Hematopoietic multipotent progenitor cell treated with erythropoietin and hydrocortisone succinate and interleukin-3 and kit ligand, for 6 days (in vitro differentiated cells): ENCODE measurements at places on chromosomes 4 and X.

DNA sequence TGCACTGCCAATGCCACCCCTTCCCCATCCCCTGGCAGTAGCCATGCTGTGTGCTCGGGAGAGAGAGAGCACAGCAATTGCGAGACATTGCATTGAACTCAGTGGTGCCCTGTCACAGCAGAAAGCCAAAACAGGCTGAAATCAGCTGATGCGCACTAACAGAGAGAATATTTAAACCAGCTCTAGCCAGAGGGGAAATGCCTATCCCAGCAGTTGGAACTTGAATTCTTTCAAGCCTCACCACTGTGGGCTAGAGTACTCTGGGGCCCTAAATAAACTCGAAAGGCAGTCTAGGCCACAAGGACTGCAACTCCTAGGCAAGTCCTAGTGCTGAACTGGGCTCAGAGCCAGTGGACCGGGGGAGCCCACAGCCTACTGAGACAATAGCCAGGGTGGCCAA lies 17.7 kb upstream of the RP2 start:
- no peak for DNase-seq

GRCh38 chr4:133147286-133147821 lies 1.7 kb upstream of the PCDH10 start:
- DNase-seq: no peak

DNA sequence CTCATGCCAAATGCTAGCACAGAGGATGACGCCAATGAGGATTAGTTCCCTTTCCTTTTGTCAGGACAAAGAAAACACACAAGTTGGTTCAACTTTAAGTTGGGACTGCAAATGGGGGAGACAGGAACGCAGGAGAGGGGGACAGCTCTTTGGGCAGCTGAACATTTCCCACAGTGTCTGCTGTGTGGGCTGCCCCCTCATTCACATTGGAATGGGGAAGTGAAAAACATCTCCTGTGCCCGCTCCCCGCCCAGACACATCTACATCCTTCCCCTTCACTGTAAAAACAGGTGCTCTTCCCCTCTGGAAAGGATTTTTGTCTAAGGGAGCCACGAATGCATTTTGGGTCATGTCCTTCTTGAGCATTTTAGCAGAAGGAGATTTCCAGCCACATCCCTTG lies 44.5 kb upstream of the TBC1D9 start:
- DNase-seq: no peak

DNA sequence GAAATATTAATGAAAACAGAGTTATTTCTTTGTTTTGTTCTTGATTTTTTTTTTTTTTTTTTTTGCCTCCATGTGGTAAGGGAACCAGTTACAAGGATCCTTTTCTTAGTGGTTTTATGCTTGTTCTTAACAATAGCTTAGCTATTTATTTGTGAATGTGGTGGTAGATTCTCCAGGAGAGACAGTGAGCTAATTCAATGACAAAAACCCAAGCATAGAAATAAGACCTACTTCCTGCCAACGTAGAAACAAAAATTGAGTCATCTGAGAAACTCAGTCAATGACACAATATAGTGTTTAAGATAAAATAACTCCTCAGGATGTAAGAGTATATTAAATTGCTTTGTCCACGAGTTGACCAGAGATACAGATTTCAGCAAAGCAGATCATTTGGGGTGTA lies 863.8 kb upstream of the PABPC4L start:
- DNase-seq: no peak

DNA sequence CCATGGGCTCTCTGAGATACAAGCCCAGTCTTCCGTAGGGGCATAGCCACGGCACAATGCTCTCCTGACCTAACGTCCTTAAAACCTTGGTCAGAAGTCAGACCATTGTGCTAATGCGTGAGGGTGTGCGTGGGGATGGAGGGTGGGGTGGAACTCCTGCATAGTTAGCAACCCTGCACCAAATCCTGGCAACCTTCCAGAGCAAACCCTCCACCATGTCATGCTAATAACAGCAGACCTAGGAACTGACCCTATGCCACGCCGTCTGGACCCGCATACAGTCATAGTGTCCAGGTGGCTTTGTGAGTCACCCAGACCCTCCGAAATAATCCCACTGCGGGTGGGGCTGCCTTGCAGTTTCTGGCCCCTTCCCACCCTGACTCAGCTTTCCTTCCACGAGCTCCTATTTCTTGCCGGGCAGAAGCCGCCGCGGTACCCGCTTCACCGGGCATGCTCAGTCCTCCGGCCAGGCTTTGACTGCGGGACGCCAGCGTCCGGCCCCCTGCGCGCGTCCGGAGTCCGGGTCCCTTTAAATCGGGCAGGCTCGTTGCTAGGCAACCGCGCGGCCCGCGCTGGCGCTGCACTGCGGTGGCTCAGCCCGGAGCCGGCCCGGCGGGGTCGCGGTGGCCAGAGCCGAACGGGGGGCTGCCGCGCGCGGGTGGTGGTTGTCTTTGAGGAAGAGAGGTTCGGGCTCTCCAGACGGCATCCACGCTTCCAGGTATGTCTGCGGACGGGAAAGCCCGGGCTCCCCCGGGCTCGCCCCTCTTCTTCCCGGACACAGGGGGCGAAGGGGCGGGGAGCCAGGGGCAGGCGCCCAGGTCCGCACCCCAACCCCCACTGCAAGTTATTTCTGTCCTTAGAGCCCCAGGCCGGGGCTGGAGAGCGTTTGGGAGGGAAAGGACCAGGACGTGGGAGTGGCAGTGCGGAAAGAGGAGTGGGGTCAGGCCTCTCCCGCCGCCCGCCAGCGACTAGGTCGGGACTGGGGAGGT lies at the start of gene CCDC160:
CCDC160 (plus strand) TSS at position 557 of the 989 bp plus-strand sequence. CDS start 7,619 bp downstream, outside the sequence.
- peak; percentile 14 for DNase-seq

DNA sequence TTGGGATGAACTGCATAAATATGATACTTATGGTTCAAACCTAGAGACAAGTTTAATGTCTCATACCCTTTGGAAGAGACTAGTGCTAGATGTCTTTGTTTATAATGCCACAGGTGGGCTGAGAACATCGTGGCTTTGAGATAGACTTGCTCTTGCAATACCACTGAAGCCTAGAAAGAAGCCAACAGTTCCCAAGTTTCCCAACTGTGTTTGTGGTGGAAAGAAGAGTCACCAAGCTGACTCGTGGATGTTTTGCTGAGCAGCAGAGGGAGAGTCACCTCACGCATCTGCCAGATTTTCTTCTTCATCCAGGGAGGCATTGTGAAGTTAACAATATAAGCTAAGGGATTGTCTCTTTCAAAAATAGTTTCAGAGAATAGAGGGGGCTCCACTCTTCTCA lies 1076.2 kb downstream of the C4orf33 start:
- DNase-seq: no peak

DNA sequence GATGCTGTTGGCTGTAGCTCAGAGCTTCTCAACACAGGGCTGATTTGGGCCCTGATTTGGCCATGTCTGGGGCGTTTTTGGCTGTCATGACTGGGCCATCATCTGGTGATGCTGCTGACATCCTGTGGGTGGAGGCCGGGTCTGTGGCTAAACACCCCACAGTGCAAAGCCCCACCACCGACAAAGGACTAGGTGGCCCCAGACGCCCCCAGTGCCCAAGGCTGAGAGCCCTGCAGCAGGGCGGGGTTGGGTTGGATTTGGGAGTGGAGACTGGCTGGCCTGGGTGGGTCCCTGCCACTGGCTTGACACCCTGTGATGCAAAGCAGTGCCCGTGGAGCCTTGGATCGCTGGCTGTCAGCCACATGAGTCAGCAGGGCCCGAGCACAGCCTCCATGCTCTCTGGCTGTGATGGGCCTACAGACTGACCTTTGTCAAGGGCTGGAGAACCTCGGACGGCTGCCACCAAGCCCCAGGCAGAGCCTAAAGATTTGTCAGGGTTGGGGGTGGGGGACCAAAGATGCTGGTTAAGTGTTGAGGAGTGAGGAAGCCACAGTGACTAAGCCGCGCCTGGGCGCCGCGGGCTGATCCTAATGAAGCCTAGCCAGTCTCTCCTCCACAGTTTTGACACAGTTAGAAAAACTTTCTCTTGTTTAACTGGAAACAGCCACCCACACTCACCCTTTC lies 28.3 kb downstream of the CYTL1 start:
- peak; percentile 54 for DNase-seq

GRCh38 chr4:95153182-95153581 lies 395.4 kb downstream of the BMPR1B start:
- no peak for DNase-seq

DNA sequence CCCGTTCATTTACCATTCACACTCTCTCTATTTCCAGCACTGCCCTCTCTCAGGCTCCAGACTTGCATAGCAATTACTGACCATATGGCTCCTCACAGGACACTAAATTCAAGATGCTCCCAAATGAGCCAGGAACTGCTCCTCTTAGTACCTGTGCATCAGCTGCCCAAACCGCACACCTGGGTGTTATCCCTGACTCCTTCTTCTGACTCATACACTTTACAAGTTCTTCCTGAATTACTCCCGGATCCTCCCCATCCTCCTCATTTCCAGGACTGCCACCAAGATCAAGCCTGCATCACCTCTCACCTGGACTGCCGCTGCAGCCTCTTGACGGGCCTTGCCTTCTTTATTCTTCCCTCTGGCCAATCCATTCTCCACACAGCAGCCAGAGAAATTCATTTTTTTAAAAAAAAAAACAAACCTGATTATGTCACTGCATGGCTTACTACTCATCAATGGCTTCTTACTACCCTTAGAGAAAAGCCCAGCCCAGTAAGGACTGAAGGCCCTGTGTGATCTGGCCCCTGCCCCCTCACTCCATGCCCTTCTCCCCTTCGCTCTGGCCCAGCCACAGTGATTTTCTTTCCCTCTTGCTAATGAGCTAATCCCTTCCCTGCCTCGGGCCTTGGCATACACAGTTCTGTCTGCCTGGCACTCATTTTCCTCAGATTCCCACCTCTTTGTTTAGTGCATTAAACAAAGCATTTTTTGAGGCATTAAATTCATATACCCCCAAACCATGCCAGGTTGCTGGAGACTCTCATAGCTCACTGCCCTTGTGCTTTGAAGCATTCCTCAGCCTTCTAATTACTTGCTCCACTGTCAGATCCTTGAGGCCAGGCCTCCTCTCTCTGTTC lies 92.0 kb downstream of the PDGFRA start:
- no peak for DNase-seq

GRCh38 chr4:152224223-152224622 lies 311.7 kb downstream of the FBXW7 start:
- DNase-seq: no peak

DNA sequence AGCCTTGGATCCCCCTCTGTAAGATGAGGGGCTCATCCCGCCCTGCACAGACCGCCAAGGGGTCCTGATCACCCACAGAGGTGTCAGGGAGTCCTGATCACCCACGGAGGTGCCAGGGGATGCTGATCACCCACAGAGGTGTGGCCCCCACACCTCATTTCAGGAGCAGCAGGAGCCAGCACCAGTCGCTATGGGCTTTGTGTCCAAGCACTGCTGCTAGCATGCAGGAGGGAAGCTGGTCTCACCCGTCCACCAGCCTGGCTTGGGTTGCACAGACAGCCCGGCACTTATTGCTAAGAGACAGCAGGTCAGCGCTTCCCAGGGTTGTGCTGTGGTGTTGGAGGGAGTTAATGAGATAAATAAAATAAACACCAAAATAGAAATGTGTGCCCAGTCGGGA lies 88.5 kb downstream of the ADRA2C start:
- DNase-seq: no peak

DNA sequence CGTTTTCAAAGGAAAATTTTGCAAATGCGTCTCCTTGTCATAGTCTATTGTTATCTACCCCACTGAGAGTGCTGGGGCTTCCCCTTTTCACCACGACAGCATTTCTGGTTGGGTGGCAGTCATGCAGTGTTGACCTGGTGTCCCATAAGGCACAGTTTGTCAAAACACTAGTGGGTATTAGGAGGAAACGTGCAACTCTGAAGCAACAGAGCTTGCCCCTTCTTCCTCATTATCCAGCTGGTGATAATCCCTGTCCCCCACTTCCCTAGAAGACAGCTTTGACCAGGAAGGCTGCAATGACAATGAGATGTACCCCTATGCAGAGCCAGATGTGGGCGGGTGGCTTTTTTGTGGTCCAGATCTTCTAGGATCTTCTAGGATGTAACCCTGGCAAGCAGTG lies 1.8 kb downstream of the TBC1D1 start:
- DNase-seq: peak; percentile 39

- DNase-seq: no peak
These were observed 2.9 kb downstream of the SGCB start for GRCh38 chr4:52035190-52035589.
